Stimulated activated CD4-positive, alpha-beta T cell treated with anti-CD3 and anti-CD28 coated beads, Interleukin-15, amount 100 ng/mL, for 1 hour (primary cell): ENCODE measurements at places on chromosomes 13 and 19.

GRCh38 chr13:43441899-43442499 is 344.8 kb downstream of the ENOX1 start:
- no peak for DNase-seq

- no peak for DNase-seq
Measured at GRCh38 chr13:80132741-80133601, 208.0 kb downstream of the SPRY2 start.

- no peak for DNase-seq
Measured at GRCh38 chr13:105774739-105775460, 760.6 kb downstream of the EFNB2 start.

DNA sequence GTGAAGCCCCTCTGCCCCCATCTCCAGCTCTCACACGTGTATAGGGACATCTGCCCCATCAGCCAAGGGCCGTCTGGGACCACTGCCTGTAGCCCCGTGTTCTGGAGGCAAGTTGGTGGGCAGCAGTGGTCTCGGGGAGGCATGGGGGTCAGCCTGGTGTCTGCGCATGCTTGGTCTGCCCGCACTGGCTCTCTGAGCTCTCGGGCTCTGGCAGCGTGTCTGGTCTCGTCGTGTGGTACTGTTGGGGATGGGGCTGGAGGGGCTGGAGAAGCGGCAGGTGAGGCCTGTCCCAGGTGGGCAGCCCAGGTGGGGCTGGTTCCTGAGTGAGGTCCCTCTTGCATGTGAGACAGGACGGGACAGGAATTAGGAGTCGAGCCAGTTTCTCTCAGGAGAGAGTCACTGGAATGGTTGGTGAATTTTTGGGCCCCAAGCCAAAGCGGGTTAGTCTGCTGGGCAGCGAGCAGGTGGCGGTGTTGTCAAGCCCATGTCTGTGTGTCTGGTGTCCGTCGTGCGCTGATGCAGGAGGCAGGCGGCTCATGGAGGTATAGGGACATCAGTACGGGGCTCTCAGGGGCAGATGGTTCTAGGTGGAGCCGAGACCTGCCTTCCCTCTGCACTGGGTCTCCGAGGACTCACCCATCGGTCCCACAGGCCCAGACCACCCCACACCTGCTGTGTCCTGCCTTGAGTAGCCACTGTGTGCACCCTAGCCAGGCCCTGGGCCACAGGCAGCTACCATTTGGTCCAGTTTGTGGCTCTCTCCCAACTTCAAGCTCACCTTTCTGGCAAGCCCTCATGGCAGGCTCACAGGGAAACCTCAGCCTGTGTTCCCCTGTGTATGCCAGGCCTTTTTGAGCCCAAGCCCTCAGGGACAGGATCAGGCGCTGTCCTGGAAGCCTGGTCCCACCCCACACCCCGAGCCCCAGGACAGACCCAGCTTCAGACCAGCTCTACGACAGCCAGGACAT is 18.2 kb downstream of the COMP start:
- no peak for DNase-seq

GRCh38 chr13:40496035-40496810 is 170.2 kb downstream of the FOXO1 start:
- no peak for DNase-seq

DNA sequence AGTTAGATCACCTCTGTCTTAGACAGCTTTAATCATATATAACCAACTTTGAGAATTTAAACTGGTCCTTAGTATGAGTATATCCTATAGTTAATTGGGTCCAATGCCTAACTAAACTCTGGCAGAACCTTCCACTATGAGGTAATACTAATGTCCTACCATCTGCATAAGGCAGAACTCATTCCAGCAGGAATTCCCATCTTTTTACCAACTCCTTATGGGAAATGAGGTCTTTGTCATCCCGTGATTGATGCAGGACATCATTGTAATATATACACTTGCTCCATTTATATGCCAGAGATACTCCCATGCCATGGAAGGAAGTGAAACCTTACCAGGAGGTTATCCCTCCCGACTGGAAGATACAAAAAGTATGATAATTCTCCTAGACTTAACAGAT is 2.8 kb downstream of the KCTD4 start:
- DNase-seq = no peak

- no peak for DNase-seq
Measured at GRCh38 chr13:69935043-69935442, 172.6 kb upstream of the ATXN8OS start.

DNA sequence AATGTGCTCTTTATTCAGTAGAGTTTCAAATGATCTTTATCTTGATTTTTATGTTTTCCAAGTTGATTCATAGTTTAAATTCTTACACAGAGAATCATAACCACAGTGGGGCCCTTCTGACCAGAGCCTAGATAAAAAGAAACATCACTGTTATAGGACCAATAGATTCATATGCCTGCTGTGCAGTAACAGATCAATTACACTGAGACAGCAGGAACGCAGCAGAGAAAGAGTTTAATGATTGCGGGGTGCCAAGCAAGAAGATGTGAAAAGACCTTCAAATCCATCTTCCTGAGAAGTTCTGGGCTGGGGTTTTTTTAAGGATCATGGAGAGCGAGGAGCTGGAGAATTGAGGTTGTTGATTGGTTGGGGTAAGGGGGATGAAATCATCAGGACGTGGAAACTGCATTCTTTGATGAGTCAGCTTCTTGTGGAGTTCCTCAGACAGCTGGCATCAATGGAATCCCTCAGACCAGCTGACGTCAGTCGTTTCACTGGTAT is 346.6 kb downstream of the TBC1D4 start:
- no peak for DNase-seq

DNA sequence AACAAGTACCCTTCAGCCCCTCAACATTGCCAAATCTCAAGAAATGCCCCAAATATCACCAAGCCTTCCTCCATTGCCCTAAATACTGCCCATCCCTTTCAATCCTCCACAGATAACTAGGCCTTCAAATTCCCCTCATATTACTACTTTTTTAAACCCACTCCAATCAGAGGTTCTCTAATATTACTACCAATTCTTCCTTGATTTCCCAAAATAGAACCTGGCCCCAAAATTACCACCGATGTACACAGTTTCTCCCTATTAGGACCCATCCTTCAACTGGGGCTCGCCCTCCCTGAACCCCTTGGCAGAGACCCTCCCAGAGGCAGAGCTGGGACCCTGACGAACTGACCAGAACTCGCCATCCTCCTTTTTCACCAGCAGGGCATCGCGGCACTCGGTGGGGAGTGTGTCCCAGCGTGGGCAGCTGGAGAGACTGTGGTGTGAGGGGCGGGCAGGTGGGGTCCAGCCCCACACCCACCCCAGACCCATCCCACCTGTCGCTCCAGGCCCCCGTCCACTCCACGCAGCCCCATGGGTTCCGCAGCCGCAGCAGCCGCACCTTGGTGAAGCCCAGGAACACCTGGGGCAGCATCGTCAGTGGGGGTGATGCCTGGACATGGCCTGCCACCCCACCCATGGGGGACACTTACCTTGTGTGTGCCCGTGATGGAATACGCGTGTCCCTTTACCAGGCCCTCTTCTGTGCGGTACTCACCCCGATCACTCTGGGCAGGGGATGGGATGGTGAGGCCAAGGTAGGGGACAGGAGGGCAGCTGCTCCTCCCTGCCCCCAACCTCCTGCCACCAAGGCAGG is 6.1 kb downstream of the CAPN12 start:
- DNase-seq = no peak

GRCh38 chr19:28898249-28898648 is 314.7 kb downstream of the UQCRFS1 start:
- DNase-seq = no peak

DNA sequence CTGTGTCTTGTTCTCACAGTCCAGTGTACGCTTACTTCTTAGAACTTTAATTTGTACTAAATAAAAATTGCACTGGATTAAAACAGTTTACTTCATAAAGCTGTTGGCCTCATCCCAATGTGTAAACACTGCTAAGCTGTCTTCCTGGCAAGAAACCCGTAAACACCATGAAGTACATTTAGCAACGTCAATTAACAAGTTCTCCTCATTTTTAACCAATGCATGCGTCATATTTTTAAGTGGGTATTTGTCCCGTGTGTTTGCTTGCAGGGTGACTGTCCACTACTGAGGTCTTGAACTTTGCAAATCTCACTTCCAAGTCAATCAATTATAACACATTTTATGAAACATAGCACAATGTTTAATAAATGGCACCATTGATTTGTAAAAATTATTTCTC is 28.2 kb downstream of the LAIR2 start:
- DNase-seq = no peak

- no peak for DNase-seq
Measured at GRCh38 chr13:73107481-73107880, 48.7 kb downstream of the KLF5 start.

DNA sequence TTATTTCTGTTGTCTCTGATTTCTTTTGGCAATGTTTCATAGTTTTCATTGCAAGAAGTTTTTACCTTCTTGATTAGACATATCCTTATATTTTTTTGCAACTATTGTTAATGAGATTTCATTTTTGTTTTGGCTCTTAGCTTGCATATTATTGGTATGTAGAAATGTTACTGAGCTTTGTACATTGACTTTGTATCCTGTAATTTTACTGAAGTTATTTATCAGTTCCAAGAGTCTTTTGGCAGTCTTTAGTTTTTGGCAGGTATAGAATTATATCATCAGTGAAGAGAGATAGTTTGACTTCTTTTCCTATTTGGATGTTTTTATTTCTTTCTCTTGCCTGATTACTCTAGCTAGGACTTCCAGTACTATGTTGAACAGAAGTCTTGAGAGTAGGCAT is 375.7 kb downstream of the TDRD3 start:
- DNase-seq = no peak

- DNase-seq = no peak
Measured at GRCh38 chr13:23811366-23812062, 77.7 kb downstream of the MIPEP start.

- no peak for DNase-seq
Measured at GRCh38 chr13:97224544-97225300, 2.6 kb downstream of the MBNL2 start.

DNA sequence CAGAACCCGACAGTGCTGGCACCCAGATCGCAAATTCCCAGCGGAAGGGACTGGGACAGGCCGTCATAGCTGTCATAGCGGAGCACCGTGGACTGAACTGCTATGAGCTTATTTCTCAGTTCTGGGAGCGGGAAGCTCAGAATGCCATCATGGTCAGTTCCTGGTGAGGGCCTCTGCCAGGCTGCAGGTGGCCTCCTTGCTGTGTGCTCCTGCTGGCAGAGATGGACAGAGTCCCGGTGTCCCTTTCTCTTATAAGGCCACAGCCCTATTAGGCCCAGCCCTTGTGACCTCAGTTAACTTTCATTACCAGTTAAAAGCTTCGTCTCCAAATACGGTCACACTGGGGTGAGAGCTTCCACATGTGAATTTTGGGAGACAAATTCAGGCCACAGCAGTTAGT is 4.6 kb downstream of the ZNF444 start:
- DNase-seq = no peak
